Lung microvascular endothelial cell (primary cell): ENCODE measurements at places on chromosomes 13 and 19.

GRCh38 chr13:101486708-101487437 lies 34.4 kb downstream of the ITGBL1 start:
- DNase-seq: peak; percentile 94

GRCh38 chr13:63304497-63304896 lies 1888.8 kb upstream of the PCDH20 start:
- no peak for DNase-seq

- no peak for DNase-seq
Measured at GRCh38 chr13:58134012-58134411, 502.5 kb downstream of the PCDH17 start.

DNA sequence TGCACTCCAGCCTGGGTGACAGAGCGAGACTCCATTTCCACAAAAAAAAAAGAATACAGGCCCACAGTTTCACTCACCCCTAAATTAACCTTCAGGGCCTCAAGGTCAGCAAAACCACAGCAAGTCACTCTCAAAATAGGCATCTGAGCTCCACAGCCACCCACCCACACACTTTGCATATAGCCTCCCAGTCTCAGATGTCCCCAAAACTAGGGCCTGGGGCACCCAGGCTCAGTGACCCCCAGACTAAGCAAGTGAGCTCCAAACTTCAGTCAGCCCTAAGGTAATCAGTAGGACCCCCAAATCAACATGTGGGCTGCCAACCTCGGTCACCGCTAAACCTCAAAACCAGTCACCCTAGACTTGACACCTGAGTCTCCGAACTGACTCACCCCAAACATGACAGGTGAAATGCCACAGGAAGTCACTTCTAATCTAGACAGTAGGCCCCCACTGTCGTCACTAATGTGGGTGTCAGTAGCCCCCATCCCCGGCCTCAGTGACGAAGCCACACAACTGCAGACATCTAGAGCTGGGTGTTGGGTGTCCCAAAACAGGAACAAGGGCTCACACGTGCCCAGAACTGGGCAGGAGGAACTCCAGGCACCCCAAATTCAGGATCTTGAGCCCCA lies 13.9 kb downstream of the RABAC1 start:
- DNase-seq: no peak

DNA sequence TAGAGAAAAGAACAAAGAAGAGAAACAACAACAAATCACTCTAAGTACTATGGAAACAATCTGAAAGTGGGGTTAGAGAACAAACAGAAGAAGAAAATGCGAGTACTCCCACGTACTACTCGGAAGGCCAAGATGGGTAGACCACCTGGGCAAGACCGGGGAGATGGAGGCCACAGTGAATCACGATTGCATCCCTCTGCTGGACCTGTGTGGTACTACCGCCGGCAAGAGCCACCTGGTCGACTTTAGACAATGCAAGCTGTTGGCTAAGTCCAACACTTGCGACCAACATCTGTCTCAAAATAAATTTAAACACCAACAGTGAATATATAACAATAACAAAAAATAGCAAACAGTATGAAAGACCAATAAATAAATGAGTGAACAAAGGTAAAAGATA lies 45.5 kb upstream of the ZNF91 start:
- no peak for DNase-seq

GRCh38 chr13:43758834-43759233 lies 27.9 kb downstream of the ENOX1 start:
- no peak for DNase-seq

DNA sequence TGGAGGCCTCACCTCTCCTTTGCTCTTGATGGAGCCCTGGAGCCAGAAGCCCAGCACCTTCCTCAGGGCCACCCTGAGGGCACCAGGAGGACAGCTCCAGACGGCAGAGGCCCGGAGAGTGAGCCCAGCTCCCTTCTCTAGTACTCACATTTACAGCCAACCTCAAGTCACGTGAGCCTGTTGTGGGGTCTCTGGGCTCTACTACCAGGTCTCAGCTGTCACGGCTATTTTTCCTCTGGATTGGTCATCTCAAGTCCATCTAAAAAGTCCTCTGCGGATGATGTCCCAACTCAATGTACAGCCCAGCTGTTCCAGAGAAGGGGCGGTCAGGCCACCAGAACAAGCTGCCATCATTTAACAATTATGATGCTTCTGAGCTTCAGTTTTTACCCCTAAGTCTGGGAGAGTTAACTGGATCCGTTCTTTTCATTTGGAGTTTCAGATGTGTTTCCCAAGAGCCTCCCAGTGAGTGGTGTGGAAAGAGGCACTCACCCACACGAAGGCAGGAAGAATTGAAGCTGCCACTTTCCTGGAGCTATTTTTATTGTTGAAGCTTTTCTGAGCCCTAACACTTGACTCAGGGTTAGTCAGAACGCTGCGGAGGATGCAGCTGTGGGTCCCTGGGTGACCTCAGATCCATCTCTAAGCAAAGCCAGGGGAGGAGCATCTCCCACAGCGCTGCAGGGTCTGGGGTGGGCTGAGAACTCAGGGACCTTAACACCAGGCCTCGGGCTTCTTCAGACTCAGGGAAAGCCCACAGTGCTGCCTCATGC lies 143.5 kb upstream of the UBL3 start:
- peak; percentile 82 for DNase-seq

- no peak for DNase-seq
Measured at GRCh38 chr19:50427997-50428425, 4.7 kb upstream of the MYBPC2 start.

DNA sequence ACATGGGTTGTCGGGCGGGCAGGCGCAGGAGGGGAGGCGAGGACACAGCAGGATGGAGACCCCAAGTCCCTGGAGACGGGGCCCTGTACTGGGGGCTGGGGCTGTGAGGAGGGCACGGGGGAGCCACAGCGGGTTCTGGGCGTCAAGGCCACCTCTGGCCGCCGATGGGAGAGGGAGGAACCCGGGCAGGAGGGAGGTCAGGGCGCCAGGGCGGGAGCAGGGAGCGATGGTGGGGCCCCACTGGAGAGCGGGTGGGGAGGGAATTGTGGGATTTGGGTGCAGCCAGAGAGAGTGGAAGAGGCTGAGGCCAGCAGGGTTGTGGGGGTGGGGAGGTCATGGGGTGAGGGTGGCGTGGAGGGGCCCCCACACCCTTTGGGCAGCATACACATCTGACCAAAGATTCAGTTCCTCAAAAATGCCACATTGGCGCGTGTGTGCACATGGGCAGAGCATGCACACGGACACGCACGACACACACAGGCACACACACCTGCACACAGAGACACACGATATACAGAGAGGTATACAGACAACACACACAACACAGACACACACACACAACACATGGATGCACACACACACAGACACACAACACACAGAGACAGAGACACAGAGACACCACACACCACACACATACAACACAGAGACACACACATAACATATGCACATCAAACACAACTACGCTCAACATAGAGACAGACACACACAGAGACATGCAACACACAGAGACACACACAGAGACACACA lies 54.9 kb downstream of the AP1M1 start:
- DNase-seq: no peak

DNA sequence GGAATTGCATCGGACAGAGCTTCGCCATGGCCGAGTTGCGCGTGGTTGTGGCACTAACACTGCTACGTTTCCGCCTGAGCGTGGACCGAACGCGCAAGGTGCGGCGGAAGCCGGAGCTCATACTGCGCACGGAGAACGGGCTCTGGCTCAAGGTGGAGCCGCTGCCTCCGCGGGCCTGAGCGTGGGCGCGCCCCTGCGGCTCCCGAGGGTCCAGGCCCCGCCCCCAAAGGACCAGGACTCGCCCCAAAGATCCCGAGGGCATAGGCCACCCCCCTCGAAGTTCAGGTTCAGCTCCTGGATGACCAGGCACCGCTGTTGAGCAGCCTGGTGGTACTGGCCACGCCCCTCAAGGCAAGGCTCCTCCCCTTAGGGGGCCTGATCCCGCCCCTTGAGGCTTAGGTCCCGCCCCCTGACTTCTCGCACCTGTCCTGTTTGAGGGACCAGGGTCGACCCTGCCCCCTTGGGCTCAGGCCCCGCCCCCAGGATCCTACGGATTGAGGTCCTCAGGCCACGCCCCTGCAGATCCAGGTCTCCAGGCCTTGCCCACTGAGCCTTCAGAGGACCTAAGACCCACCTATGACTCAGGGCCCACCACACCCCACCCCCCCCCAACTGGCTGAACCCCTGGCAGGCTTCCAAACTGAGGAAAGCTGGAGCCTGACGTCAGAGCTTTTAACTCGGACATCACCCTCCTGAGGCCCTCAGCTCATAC lies 43.1 kb downstream of the CYP4F22 start:
- DNase-seq: peak; percentile 9

DNA sequence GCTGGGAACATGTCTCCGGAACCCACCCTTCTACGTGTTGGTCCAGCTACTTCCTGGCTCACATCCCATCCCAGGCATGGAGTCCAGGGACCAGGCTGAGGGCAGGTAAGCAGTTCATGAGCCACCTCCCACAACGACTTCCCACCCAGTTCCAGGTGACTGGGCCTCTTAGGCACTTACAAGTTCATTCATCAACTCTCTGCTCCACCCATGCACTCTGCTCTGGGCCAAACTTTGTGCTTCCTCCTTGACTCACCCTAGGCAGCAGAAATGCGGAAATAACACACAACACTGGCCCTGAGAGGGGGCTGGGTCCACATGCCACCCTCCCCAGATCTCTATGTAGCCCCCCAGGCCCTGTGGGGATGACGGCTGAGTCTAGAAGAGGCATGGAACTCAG lies 20.5 kb downstream of the IQCN start:
- DNase-seq: no peak

DNA sequence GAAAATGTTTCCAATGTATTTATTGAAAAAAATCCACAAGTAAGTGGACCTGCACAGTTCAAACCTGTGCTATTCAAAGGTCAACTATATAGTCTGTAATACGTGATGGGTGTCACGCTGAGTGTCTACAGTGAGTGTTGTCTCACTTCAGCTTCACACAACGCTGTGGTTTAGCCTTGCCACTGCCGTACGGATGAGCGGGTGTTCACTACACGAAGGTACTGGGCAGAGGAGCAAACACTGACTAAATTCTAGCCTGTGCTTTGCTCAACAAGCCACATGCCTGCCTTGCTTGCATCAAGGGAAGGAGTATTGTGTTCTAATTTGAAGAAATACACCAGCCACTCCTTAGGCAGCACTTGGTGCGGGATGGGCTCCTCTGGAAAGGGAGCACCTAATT lies 3.4 kb upstream of the FFAR3 start:
- DNase-seq: no peak

DNA sequence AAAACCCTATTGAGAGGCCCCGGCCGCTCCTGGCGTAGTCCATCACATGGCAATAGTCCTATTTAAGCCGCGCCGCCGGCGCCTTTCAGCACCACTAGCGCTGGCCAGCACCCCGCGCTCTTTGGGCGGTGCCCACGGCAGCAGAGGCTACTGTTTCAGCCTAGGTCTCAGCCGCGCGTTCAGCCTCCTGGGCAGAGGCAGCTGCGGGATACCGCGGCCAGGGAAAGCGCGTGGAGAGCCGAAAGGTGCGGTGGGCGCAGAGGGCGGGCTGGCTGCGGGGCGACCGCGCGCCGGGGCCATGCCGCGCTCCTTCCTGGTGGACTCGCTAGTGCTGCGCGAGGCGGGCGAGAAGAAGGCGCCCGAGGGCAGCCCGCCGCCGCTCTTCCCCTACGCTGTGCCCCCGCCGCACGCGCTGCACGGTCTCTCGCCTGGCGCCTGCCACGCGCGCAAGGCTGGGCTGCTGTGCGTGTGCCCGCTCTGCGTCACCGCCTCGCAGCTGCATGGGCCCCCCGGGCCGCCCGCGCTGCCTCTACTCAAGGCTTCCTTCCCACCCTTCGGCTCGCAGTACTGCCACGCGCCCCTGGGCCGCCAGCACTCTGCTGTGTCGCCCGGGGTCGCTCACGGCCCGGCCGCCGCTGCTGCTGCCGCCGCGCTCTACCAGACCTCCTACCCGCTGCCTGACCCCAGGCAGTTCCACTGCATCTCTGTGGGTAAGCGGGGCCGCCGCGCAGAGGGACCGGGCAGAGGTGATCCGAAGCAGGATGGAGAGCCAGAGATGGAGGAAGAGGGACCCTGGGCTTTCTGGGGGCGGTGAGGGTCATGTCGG lies at the start of gene GSX1:
Gene GSX1, plus strand, starts transcription at position 91 of the 826 bp plus-strand sequence. Its CDS starts 208 bp downstream, at position 299.
- DNase-seq: peak; percentile 86

GRCh38 chr19:3753631-3754410 lies 7.7 kb downstream of the APBA3 start:
- no peak for DNase-seq

DNA sequence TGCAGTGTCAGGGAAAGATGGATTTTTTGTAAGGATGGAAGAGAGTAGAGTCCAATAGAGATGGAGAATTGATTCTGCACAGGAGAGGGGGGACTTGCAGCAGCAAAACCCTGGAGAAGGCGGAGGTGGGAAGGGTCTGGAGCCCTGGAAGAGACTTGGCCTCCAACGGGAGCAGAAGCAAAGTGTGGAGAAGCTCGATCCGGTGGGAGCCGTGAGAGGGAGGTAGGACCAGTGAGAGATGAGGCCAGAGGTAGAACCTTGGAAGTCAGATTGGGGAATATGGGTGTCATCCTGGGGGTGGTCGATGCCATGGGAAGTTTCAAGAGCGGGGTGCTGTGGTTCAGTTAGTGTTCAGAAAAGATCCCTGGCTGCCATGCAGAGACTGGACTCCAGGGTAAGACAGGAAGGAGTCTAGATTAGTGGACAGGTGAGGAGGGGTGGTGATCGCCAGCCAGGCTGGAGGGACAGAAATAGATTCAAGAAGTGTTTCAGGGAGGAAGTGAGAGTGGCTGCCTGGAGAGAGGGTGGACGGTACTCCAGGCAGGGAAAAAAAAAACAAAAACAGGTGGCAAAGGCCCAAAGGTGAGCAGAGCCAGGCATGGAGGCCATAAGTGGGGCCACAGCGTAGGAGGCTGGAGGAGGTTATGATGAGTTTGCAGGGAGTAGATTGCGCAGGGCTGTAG lies 2.6 kb downstream of the PPP5C start:
- DNase-seq: no peak

DNA sequence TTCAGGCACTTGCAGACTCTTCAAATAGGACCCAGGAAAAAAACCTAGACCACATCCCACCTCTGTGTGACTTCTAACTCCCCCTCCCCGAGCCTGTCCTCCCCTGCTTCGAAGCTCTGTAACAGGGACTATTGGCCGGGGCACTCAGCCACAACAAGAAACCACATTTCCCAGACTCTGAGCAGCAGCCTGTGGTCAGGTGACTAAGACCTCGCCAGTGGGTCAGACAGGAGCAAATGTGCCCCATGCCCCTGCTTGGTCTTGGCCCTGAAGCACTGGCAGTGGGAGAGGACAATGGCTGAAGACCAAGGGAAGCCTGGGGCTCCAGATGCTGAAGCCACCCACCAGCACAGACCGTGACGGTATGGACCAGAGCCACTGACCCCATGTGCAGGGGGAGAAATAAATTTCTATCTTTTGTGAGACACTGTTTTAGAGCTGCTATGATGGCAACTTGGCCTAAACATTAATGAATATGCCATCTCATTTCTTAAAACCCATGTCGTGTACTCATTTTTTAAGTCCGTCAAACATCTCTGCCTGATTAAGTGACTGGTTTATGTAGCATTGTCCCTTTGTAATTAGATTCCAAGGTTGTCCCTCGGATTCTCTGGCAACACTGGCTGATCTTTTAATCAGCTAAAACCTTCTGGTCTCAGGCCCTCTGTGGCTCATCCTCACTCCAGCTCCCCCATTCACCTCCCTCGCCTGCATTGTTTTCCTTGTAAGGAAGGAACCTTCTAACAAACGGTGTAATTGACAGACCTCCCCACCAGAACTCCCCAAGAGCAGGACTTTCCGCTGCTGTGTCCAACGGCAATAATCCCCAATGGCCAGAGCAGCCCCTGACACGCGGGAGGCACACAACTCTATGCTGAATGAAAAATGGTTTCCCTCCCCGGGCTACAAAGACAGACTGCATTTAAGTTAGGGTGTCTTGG lies 98.4 kb downstream of the STK24 start:
- DNase-seq: no peak

GRCh38 chr13:35484384-35484783 lies 7.9 kb upstream of the MAB21L1 start:
- DNase-seq: no peak

- no peak for DNase-seq
Measured at GRCh38 chr19:41981724-41982123, 12.3 kb downstream of the ATP1A3 start.
